ENCODE measurements at places on chromosomes 1 and 21.

DNA sequence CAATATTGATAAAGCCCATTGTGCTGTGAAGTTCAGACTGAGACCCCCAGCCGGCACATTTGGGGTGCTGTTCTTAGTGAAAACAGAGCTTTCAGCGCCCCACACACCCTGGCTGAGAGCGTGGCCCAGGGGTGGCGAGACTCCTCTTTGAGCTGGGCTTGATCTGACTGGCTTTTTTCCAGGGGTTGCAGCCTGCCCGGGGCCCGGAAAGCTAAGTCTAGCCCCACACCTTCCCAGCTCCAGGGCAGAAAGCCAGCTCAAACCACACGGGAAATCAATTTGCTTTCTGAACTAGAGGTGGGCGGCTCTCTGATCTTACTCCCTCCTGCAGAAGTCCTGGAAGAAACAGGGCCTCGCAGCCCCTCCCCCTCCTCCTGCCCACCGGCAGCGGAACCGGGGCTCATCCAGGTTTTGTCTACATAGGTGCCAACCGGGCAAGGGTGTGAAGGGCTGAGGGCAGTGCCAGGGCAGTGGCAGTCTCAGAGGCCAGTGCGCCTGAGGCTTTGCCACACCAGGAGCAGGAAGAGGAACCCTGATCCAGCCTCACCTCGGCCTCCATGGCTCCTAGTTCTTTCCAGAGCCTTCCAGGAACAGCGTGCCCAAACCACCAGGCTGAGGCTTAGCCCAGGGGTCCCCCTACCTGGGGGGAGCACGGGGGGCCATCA, 155.3 kb downstream of the NPHP4 start:
- DNase-seq: no peak

DNA sequence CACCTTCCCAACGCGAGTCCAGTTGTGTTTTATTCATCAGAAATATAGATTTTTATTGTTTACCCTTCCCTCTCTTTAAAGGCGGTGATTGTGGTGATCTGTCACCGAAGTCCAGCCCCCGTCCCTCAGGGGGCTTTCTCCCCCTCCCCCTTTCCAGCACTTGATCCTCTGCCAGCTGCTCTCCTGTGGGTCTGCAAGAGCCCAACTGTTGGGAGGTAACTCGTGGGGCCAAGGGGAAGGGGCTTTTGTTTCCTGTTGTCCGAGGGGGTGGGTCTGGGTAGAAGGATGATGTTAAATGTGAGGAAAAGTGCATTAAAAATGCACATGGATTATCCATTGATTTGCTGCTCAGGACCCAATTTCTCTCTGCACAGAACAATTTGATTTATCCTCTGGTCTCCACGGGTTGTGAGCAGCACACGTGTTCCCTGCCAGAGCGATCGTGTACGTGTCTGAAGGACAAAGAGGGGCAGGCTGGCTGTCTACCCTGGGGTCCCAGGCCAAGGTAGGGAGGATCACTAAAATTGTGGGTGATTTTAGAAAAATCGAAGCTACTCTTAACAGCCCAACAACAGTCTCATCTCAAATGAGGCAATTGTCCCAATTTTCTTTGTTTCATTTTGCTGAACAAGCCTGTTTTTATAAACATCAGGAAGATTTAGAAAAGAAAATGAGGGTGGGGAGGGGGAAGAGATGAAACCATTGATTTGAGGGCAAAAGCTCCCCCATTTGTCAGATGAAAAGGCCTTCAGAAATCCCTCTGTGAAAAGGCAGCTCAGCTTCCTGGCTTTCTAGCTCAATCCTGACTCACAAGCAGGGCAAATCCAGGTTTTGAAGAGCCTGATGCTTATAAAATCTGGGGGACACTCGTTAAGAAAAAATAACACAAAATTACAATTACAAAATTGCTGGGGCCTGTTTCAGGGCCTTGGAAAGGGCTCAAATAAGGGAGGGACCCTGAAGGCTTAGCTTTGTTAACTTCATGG, 176.2 kb downstream of the RHOU start:
- no peak for DNase-seq

GRCh38 chr1:230282157-230282556, 144.0 kb downstream of the PGBD5 start:
- DNase-seq: peak; percentile 11

DNA sequence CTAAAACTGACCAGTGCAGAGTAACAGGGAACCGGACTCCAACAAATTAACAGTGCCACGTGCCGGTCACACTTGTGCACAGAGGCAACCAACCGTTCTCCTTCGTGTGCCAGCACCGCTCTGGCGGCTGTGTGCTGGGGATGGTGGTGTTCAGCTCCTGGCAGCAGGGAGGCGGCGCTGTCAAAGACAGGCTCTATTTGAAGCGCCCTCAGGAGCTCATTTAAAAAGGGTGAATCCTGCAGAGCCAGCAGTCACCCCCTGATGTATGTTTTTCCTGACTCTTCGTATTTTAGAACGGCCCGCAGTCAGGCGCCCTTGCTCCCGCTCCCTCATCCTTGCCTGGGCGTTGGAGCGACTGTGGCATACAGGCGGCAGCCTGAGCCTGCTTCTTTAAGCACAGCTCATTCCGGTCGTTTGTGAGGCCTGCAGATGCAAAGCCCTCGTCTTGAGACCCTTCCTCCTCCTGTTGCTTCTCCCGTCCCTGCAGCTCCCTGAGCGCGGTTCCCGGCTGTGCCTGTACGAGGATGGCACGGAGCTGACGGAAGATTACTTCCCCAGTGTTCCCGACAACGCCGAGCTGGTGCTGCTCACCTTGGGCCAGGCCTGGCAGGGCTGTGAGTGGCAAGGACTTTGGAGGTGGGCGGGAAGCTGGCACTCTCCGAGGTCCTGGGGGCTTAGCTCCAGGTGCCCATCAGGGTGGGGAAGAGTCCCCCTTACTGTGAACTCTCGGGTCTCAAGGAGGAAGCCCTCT, 1.1 kb downstream of the DFFB start:
- no peak for DNase-seq

DNA sequence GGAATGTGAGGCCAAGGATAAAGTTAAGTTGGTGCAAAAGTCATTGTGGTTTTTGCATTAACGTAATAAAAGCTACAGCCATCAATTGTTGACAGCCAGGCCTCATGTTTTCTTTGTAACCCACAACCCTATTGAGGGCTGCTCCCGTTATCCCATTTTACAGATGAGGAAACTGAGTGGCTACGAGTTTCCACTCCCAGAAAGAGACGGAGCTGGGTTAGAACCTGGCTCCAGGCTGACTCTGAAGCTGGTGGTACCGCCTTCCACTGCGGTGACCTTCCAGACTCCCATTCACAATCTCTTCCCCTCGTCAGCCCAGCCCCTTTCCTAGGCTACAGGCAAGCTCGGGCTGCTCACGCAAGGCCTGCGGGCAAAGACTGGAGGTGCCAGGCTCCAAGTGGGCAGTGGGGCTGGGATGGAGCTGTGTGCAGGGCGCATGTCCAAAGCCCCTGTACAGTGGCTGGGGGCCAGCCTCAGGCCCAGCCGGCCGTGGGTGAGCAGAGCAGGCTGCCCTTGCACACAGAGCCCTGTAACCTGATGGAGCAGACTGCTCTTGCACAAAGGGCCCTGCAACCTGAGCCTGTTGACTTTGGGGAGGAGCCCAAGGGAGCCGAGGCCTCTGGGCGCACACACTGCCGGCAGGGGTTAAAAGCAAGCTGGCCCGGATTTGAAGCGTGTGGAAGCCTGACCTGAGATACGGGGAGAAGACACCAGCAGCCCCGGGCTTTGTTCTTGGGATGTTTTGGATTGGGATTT, 97.4 kb upstream of the TMPRSS2 start:
- no peak for DNase-seq

DNA sequence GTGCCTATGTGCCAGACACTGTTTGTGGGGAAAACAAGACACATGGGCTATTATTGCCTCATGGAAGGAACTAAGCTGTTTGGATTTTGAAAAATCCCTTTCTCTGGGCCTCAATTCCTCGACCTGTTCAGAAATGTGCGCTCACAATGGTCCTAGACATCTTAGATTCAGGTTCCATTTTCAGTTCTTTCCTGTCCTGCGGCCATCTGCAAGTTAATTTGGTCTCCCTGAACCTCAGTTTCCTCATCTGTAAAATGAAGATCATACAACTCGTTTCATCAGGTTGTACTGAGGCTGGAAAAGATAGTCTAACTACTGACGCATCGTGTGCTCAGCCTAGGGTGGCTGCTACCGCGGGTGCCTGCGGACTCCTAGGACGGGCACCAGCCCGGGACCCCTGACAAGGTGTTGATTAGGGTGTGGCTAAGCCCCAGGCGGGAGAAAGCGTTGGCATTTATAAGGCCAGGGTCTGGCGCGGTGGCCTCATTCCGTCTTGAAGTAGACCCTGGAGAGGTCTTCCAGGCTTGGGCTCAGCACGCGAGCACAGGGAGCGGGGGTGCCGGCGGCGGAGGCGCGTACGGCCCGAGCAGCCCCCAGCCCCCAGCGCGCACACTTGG, 493 bp upstream of the ELOA start:
- peak; percentile 29 for DNase-seq

- DNase-seq: no peak
These were observed 36.7 kb upstream of the KIF26B start for GRCh38 chr1:245118066-245118465.

DNA sequence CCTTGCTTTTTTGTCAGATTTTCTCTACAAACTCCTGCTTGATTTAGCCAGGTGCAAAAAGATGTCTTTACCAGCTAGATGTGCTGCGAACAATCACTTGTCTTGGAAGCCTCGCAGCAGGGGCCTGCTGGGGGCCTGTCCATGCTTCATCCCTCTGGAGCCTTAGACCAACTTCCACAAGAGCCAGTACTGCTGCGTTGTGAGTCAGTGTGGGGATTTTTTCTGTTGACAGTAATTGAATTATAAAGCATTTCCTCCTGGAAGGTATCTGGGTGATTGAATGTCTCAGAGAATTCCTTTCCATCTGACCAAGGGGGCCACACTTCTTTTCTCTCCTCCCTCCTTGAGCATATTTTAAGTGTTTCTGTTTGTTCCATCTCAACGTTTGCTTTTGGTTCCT, 40.4 kb upstream of the LDLRAP1 start:
- DNase-seq: peak; percentile 13

DNA sequence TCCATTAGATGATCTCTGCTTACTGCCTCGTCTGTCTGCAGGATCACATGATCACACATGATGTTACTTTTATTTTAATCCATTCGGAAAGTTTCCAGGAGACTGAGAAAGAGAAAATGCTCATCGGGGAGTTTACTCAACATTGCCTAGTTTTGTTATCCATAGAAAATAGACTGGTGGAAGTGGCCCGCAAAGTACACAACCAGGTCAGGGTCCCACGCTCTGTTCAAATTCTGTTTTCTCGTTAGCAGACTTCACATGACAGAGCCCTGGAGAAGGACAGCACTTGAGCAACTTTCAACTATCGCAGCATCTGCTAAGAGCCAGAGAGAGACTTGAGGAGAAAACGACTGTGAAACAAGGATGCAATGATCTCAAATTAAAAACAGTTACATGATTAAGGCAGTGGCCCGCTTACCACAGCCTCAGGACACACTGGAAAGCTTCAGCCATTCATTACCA, 44.2 kb downstream of the ADAMTS1 start:
- no peak for DNase-seq

DNA sequence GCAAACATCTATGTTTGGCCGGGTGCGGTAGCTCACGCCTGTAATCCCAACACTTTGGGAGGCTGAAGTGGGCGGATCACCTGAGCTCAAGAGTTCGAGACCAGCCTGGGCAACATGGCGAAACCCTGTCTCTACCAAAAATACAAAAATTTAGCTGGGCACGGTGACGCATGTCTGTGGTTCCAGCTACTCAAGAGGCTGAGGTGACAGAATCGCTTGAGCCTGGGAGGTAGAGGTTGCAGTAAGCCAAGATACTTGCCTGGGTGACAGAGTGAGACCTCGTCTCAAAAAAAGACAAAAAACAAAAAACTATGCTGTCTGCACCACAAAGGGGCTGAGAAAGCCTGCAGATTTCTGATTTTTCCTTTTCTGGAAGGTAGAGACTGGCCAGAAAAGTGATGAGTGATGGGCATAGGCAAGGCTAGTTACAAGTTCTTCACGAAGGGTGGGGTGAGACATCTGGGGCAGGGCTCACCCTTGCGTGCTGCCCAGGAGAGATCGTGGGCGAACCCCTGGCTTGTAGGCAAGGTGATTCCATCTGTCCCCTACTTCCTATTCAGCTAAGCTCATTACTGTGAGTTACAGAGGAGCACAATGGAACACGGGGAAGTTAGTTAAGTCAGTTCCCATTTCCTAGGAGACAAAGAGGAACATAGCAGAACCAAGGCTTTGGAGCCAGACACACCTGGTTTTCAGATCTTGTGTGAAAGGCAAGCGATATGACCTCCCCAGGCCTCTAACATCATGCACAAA, 3.2 kb downstream of the SLC2A1 start:
- DNase-seq: no peak

DNA sequence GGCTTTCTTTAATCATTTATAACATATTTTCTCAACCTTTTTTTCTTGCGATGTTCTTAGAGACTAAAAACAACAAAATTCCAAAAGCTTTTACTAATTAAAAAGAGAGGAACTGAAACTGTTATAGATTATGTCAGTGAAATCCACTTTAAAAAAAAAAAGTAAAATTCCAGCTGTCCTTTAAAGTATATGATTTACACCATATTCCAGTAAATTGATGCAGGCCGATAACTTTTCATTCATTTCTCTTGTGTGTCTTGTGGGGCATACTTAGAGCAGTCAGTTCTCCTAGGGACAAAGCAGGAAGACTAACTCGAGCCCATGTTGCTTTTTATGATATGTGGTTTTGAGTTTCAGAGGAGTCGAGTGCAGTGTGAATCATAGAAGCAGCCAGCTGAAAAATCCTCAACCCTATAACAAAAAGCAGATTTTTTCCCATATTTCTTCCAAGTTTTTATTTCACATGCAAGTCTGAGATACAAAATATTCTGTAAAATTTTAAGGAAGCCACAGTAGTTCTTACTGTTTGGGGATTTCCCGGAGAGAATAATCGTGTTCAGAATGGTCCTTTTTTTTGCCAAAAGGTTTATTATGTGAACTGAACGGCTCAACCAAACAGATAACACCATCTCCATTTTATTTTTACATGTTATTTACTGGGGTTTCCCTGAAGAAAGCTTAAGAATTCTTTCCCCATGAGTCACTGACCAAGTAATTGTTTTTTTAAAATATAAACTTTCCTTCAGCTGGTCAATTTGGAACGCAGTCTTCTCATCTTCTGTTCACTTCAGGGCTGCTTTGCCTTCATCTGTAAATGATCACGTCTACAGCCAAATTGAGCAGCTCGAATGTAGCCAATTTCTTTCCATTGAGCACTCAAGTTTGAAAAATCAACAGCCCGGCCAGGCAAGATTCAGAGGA, 77.0 kb upstream of the C1orf105 start:
- no peak for DNase-seq

DNA sequence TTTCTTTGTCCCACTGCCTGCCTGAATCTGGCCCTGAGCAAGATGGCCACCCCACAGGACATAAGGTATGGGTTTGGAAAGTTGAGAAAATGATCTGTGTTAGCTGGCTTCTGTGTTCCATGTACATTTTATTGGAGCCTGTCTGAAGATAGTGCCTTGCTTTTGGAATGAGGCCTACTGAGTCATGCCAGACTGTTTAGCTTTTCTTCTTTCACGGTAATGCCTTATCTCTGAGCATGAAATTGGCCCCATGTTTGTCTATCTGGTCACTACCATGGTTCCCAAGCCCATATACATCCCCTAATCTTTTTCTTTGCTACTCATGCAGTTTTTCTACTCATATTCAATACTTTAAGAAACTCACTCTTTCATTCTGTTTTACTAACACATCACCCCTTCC, 85.1 kb upstream of the LMO4 start:
- DNase-seq: no peak

All from adrenal gland (tissue), 19 donors.